ENCODE measurements at places on chromosomes 7 and 10.

GRCh38 chr10:5546891-5547680, 22.3 kb downstream of the CALML3 start:
- no peak for DNase-seq

DNA sequence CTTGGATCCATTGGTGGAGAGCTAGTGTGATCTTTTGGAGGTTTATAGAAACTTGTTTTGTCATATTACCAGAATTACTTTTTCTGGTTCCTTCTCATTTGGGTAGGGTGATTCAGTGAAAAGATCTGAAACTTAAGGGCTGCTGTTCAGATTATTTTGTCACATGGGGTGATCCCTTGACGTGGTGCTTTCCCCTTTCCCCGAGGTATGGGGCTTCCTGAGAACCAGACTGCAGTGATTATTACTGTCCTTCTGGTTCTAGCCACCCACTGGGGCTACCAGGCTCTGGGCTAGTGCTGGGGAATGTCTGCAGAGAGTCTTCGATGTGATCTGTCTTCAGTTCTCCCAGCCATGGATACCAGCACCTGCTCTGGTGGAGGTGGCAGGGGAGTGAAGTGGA, 1030.0 kb downstream of the GRM8 start:
- no peak for DNase-seq

DNA sequence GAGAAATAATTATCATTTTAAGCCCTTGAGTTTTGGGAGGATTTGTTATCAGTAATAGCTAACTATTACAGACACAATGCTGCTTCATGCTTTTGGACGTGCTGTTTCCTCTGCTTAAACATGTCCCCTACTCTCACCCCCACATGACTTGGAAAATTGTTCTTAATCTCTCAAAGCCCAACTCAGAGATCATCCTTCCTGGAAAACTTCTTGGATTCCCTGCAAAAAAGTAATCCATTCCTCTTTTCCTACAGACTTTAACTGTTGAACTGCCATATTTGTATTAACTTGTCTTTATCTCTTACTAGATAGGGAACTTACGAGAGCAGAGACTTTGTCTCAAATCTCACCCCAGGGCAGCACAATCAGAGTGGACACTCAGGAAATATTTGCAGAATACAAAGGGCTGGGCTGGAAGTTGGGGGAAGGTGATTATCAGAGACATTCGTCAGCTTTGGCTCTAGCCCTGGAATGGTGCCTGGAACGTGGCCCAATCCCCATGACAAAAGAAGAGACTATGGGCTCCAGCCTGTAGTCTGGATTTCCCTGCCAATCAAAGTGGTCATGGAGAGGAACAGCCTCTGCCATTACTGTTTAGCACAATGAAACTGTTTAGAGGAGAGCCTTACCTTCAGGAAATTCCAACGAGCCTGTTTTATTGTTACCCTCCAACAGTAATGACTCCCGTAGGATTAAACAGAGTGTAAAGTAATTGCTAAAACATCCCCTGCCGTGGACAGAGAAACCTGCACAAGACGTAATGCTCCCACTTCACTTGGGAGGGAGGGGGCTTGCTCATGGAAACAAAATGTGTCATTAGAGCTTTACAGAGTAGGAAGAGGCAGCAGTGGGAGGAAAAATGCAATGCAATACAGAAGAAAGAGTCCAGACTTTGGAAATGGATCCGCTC, 140.4 kb upstream of the AUTS2 start:
- DNase-seq = no peak

DNA sequence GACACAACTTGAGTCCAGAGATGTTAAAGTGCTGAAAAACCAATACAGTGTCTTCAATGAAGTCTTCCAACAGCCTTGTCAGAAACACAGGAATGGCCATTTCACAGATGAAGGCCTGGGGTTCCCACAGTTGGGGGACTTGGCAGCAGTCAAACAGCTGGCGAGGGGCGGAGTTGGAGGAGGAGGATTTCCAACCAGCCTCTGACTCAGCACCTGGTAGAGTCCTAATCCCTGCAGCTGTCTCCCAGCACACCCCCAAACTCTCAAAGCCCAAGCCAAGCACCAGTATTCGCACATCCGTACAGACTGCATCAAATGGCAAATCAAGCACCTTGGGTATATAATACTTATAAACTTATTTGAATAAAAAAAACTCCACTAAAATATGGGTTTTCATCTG, 28.0 kb downstream of the CTBP2 start:
- DNase-seq = no peak

- DNase-seq = no peak
Observed at GRCh38 chr7:87912121-87912520, 21.9 kb upstream of the ADAM22 start.

GRCh38 chr10:58360412-58361004, 24.7 kb upstream of the TFAM start:
- DNase-seq = no peak

GRCh38 chr7:114959931-114960330, 38.0 kb downstream of the MDFIC start:
- DNase-seq = no peak

DNA sequence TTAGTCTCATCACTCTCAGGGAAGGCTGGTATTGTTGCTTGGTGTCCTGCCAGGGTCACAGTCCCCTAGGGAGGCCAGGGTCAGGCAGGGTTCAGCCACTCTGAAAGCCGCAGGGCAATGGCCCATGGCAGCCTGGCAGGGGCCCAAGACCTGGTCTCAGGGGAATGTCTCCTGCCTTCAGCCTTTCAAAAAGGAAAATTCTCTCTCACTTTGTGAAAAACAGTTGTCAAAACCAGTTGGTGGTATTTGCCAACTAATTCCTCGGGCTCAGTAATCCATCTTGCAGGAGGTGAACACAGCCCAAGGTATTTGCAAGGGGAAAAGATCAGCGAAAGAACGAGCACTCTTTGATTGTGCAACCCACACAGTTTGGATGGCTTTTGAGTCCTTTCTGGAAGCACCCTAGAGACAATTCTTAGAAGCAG, 101.5 kb downstream of the JCAD start:
- no peak for DNase-seq

DNA sequence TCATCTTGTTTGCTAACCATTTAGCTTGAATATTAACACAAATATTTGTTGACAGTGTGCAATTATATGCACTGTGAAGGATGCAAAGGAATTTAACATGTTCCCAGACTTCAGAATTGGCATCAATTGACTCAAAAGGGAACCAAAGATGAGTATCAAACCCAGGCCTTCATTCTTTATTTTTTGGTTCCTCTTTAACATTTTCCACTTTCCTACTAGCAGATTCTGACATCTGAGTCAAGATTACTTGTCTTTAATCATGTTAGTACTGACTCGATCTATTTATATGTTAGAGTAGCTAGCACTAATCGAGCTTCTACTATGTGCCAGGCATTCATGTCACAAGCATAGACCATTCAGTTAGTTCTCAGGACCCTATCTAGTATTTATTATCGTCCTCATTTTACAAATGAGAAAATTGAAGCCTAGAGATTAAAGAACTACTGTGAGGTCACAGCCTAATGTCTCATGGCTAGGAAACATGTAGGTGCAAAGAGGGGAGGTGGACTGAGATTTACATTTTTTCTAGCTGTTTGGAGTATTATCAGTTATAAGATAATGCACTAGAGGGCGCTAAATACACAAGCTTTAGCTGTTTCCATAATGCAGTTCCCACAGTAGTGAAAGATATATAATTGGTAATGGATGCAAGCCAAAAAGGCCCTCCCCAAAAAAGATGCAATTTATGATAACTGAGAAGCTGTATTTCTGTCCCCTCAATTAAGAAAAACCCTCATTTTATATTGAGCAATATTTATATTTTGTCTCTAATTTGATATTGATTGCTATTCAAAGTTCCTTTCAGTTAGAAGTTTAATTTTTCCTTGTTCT, 32.9 kb upstream of the KMT2E start:
- DNase-seq = no peak

DNA sequence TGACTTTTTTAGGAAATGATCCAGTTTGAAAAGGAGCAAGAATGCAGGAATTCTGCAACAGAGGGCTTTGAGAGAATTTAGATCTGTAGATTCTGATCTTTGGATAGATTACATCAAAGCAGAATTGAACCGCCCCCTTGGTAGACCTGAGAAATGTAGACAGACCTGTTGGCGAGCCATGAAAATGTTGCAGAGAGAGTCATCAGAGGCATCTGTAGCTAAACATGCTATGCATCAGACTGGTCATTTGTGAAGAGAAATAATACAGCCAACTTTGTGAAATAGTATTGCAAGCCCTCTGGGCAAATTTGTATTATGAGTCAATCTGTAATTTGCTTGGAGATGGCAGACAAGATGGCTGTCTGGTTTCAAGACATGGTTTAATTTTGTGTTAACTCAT, 4.3 kb upstream of the C1GALT1 start:
- no peak for DNase-seq

DNA sequence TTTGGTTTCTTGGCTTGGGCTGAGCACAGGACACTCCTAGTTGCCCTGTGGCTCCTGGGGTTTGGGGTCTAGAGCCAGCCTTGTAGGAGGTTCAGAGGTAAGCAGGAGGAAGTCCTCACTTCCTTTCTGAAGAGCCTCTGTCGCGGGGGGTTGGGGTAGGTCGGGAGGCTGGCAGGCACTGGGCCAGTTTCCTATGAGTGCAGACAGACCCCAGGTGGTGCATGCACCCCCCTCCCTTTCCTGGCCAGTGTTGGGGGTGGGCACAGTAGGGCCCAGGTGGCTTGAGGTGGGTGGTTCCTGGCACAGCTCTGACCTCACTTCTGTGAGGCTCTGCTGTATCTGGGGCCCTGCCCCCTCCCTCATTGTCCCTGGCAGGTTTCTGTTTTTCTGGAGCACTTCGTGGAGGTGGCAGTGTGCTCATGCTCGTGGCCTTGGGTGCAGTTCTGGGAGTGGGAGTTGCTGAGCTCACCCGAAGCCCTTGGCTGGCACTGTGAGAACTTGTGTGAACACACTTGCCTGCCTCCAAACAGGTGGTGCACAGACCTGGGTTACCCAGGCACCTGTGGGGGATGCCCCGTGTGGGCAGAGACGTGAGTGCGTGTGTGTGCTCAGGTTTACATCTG, 1.8 kb downstream of the PALD1 start:
- no peak for DNase-seq

DNA sequence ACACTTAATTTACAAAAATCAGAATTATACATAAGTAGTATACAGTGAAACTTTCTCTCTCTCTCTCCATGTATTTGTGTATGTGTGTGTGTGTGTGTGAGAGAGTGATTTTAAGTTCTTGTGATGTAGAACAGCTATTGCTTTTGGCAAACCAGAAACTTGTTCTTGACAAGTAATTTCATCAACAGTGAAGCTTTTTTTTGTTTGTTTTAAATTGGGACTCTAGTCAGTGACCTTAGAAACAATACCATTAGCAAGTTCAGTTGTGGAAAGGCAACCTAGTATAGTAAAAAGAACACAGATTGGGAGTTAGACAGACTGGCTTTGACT, 319.1 kb downstream of the PTEN start:
- DNase-seq = no peak

- no peak for DNase-seq
Observed at GRCh38 chr10:130234171-130234965, 98.2 kb downstream of the GLRX3 start.

DNA sequence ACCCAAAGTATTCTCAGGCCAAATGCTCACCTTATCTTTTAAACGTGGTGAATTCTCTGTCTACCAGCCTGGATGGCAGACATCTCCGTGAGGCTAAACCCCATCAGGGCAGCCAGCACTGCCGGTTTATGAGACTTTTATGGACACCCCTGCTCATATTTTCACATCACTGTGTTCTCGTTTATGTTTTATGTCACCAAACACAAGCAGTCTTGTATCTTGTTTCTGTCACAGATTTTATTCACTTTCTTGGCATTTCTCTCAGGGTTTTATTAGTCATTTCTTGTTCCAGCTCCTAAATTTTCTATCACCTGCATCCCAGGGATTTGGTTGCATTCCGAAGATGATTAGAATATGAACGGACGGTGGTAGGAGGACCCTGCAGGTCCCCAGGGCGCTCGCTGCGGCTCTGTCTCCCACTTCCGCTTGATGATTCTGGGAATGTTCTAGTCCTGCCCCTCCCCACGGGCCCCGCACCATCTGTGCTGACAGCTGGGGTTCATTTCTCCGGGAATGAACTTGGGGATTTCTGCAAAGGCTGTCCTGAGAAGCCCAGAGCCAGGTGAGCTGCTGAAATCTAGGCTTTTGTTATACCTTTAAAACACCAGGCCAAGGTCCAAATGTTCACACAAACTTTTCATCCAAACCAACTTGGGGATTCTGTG, 217.6 kb downstream of the GFRA1 start:
- DNase-seq = no peak

DNA sequence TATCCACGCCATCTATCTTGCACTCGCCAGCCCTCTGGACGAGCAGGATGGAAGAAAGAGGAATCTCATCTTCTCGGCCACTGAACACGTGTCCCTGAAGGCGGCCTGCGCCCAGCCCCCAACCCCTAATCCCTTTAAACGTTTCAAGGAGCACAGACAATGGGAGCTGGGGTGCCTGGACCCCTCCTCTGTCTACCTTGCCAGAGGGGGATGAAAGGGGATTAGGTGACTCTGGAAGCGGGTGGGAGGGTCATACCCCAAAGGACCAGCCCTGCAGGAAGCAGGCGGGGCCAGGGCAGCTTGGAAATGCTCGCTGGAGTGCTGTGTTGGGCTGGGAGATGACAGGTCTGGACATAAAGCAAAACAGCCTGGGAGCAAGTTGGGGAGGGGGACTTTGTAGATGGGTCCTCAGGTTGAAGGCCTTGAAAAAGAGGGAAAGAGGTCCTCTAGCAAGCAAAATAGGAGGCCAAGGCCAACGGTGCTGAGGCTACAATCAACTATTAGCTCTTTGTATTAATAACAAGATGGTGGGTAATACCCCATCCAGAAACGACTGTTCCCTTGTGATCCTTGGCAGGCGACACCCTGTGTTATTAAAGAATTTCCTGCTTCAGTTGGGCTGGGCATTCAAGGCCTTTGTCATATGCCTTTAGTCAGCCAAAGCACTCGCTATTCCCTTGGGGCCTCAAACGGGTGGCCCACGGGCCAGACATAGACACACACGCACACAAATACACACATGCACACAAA, 126.5 kb upstream of the UNC5B start:
- DNase-seq = no peak

DNA sequence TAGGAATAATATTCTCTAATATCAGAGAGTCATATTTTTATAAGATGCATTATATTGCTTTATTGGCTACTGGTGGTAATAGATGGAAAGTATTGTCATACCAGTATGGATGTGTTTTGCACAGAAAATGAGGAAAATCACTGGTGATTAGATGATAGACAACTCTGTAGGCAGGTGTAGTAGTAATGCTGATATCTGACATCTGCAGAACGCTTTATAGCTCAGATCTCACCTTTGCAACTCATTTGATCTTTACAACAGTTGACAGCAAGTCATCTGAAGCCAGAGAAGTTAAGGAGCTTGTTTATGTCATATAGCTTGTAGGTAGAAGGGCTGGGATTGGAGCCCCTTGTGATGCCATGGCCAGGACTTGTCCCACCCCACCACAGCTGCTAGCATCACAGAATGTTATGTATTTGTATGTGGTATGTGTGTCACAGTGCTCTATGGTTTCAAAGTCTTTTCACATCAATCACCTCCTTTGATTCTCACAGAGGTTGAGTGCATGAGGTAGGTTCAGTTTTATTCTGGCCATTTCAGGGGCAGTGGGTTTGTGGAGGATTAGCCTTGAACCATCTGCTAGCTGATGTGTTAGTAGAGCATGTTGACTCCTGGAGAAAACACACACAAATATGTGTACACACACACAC, 140.0 kb downstream of the SORCS3 start:
- DNase-seq = no peak

GRCh38 chr7:26192485-26193087, 8.0 kb downstream of the HNRNPA2B1 start:
- DNase-seq = no peak

- no peak for DNase-seq
Observed at GRCh38 chr7:129872054-129872453, 80.7 kb downstream of the UBE2H start.

Data from stimulated activated CD8-positive, alpha-beta memory T cell treated with anti-CD3 and anti-CD28 coated beads, Interleukin-15, amount 100 ng/mL, for 1 hour (primary cell).